Left renal pelvis (tissue), 4 donors: ENCODE measurements at places on chromosomes 2 and 18.

GRCh38 chr2:148560496-148560895 lies 84.1 kb upstream of the EPC2 start:
- peak; percentile 27 for DNase-seq

- no peak for DNase-seq
Measured at GRCh38 chr2:7033136-7033960, 116.1 kb downstream of the RNF144A start.

DNA sequence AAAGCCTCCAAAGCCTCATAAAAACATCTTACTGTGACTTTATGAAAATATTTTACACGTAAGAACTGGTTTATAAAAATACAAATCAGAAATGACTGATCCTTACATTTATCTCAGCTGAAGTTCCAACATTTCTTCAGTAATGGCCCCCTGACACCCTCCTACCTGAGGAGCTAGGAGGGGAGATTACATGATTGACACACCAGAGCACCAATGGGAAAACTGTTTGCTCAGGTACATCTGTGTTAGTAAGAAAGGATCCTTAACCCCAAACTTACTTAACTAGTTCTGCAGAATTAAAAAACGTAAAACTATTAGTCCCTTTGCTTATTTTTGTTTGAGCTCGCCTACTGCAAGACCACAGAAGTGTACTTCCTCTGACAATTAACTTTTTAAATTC lies 27.0 kb downstream of the ENOSF1 start:
- no peak for DNase-seq

- DNase-seq: no peak
Measured at GRCh38 chr18:42937436-42937835, 178.0 kb downstream of the RIT2 start.

- no peak for DNase-seq
Measured at GRCh38 chr18:74146756-74147155, 878 bp downstream of the FBXO15 start.

GRCh38 chr2:148885209-148885608 lies 10.2 kb downstream of the KIF5C start:
- DNase-seq: no peak

DNA sequence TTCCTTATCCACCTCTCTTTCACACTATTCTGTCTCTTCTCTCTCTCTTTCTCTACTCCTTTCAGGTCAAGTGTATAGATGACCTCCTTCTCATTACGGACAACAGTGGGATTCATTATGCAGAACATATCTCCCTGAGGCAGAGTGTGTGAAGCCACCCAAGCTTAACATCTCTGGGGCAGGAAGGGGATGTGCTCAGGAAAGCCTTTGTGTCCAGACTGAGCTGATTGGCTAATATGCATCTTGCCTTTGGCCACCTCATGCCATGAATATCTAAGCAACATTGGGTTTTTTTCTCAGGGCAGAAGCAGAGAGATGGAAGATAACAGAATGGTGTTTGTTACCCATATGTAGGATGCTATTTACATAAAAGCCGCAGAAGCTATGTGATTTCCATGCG lies 211.4 kb upstream of the LRRTM1 start:
- DNase-seq: no peak

DNA sequence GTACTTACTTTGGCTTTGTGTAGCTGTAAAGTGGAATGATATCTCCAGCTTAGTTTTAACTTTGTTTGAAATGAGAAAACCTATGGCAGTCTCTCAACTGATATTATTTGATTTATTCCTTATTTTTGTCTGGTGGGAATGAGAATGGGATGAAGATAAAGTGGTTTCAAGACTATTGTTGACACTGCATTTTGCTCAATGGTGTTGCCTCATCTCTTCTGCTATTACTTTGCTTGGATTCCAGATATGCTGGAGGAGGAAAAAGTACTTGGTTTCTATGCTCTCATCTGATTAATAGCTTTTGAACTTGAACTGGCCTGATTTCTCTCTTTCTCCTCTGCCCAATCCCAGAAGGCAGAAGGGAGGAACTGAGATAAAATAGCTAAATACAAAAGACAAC lies 198.2 kb downstream of the CTNNA2 start:
- no peak for DNase-seq

DNA sequence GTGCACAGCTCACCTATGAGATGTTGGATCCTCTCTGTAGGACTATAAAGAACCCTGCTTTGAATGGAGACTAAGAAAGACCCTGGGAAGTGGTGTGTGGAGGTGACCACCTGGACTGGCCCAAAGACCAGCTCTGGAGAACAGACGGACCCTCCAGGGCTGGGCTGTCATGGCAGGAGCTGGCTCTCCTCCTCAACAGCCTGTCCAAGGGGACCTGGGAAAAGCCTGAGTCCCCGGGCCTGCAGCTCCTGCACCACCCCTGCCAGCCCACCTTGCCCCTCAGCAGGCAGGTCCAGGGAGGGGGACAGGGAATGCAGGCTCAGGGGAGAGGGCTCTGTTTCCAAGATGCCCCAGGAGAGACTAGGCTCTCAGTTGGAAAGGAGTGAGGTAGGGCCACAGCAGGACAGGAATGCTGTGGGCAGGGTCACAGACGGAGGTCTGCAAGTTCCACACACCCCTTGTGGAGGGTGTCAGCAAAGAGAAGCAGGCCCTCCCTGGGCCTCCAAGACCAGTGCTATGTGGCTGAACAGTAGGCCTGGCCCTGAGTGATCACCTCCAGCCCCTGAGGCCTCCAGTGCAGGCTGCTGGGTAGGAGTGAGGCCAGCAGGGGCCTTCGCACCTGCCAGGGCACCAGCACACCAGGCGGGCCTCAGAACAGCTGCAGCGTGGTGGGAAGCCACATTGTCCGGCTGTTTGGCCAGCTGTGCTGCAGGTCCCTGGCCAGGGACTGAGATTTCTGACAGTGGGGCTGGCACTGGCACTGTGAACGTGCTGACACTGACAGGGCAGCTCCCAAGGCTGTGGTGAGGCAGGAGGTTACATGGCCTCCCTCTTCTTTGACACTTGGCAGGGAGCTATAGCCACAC lies 86.4 kb upstream of the OTOS start:
- DNase-seq: no peak

GRCh38 chr2:196555726-196556125 lies 83.8 kb upstream of the CCDC150 start:
- no peak for DNase-seq

DNA sequence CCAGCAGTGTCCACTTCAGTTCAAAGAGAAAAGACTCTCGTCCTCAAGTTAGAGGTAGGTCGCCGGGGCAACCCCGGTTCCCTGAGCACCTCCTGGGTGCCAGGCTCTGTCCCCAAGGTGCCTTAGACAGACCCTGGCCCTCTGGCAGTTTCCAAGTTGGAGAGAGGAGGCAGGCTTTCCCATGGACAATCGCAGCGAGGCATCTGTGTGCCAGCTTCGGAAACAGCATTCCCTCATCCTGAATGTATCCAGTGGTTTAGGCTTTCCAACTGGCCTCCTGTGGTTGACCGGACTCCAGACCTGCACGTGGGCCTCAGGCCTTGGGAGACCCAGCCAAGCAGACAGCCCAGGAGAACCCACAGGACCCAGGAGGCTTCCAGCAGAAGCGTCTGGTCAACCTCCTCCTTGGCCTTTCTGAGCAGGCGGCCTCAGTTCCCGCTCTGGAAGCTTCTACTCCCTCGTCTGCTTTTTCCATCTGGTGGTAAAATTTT lies 70.3 kb downstream of the KCNF1 start:
- DNase-seq: no peak

DNA sequence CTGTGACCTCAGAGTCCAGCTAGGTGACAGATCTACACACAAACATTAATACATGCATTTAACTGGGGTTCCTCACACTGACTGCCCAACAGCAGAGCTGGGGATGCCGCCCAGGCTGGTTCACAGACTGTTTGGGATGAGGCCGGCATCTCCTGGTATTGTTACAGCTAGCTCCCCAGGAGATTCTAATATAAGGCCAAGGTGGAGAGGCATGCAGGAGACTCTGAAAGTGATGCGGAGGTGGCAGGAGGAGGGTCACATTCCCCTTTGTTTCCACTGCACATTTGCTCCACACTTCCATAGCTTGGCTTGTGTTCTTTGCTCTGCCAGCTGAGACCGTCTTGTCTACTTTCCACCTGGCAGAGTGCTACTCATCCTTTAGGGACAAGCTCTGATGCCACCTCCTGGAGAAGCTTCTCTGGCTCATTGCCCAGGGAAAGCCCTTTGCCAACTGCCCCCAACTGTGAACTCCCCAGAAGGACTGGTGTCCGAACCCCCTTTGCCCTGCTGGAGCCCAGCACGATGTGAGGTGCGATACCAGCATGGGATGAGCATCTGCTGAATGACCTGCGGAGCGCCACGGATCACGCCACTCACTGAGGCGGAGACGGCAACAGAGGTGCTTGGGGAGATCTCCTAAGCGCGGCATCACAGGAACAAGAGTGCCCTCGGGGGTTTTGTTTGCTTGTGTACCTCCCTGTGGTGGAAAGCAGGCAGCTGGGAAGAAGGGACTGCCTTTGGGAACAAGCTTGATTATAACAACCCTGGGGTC lies 88.8 kb downstream of the UXS1 start:
- no peak for DNase-seq

DNA sequence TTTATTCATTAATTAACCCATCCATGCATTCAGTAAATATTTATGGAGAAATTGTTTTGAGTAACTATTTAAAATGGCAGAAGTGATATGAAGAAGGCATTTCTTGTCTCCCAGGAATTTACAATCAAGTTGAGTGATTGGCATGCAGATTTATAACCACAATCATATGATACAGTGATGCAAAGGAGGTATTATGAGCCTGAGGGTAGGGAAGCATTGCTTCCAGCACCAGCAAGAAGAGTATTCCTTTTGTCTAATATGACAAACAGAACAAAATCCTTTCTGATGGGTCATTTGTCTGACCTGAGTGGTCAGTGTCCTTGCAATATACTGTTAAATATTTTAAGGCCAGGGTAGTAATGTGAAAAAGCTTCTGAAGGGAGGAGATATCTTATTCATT lies 244.2 kb upstream of the RGPD4 start:
- DNase-seq: no peak

DNA sequence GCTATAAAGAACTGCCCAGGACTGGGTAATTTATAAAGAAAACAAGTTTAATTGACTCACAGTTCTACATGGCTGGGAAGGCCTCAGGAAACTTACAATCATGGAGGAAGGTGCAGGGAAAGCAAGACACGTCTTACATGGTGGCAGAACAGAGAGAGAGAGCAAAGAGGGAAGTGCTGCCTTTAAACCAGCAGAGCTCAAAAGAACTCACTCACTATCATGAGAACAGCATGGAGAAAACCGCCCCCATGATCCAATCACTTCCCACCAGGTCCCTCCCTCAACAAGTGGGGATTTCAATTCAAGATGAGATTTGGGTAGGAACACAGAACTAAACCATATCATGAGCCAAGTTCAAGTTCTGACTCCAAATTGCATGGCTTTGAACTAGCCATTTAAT lies 62.8 kb upstream of the PPP1CB start:
- no peak for DNase-seq

GRCh38 chr2:115505331-115505730 lies 1062.9 kb downstream of the DPP10 start:
- DNase-seq: no peak

GRCh38 chr2:215693193-215693998 lies 257.5 kb upstream of the FN1 start:
- DNase-seq: no peak

DNA sequence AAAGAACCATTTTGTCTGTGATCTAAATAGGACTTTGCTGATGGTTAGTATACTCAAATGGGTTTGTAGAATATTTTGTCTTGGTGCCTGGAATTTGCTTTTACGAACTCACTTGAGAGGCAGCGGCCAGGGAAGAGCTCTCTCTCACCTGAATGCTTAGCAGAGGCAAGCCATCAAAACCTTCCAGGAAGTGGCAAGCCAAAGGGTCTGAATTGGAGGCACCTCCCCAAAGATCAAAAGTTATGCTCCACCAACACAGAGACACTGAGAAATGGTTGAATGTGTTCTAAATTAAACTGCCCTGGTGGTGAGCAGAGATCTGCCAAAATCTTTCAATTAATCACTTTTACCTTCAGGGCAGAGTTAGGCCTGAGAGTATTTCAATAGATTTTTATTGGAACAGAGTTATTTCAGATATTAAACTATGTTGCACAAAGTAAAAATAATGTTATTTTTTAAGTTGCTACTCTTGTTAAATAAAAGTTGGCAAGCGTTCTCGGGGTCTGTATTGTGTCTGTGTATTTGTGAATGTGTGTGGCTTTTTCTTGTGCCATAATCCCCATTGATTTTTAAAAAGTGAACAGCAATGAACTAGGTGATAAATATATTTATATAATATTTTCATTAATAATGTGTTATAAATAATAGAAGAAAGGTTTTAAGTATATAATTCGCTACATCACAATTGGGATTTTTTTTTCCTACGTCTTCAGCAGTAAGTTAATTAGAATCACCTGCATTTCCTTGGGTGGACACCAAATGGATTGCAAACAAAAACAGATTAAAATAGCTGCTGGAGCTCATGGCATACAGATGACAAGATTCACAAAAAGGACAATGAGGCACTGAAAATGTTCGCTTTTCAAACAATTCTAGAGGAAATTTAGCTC lies 416.1 kb downstream of the ARHGAP15 start:
- no peak for DNase-seq

GRCh38 chr2:38740851-38741731 lies 10.1 kb downstream of the SRSF7 start:
- no peak for DNase-seq

GRCh38 chr2:95278051-95278471 lies 3.8 kb downstream of the PROM2 start:
- no peak for DNase-seq
